Common myeloid progenitor, CD34-positive (primary cell): ENCODE measurements at places on chromosomes 13 and 19.

GRCh38 chr19:4310247-4311121 is 6.1 kb downstream of the FSD1 start:
- DNase-seq, result no peak

DNA sequence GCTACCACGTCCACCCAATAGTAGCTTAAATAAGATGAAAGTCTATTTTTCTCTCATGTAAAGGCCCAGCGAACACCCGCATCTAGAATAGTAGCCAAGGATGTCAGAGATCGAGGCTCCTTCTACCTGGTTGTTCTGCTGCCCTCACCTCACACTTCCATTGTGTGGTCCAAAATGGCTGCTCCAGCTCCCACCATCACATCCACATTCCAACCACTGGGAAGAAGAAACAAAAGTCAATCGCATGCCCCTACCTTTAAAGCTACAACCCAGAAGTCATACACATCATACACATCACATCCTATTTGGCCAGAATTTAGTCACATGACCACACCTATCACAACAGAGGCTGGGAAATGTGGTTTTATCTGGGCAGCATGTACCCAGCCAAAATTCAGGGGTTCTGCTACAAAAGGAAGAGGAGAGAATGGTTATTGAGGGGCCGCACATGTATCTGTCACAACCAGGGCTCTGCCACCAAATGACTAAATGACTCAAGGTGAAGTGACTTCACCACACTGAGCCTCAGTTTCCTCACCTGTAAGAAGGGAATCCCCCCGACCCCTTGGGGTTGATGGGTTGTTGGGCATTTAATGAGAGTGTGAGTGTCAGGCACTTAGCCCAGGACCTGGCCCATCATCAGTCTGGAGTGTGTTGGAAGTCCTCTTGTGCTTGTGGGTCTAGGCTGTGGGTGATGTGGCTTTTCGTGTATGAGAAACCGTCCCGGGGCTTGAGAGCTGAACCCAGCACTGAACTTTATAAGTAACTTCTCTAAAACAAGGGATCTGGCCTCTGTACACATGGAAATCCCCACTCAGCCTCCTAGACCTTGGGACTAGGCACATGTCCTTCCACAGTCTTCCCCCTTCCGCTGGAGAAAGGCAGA is 10.2 kb upstream of the CBLC start:
- DNase-seq, result peak; percentile 66

DNA sequence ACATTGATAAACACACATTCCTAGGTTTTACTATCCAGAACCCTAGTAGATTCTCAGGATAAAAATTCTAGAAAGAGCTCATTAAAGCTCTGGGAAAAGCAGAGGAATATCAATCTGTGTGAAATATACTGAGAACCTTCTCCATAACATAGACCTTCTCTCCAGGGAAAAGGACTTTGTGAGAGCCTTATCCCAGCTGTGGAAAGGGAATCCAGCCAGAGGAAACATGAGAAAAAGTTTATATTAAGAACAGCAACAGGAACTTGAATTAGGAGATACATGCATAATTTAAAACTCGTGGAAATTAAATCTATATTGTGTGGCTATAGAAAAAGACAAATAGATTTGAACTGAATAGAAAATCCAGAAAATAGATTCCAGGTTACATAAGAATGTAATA is 1639.9 kb downstream of the EFNB2 start:
- DNase-seq, result no peak

- DNase-seq, result no peak
Observed at GRCh38 chr13:72508392-72508791, 219.0 kb downstream of the MZT1 start.

GRCh38 chr19:38076337-38076736 is 147.7 kb downstream of the DPF1 start:
- DNase-seq, result no peak

GRCh38 chr13:32031815-32032370 is 319 bp downstream of the FRY start:
- DNase-seq, result no peak

- DNase-seq, result peak; percentile 29
Observed at GRCh38 chr13:75762076-75762937, 126.2 kb downstream of the LMO7 start.

GRCh38 chr19:5627395-5627904 is 4.6 kb downstream of the SAFB start:
- peak; percentile 94 for DNase-seq

GRCh38 chr13:113639616-113640262 is 18.3 kb downstream of the ATP4B start:
- no peak for DNase-seq

DNA sequence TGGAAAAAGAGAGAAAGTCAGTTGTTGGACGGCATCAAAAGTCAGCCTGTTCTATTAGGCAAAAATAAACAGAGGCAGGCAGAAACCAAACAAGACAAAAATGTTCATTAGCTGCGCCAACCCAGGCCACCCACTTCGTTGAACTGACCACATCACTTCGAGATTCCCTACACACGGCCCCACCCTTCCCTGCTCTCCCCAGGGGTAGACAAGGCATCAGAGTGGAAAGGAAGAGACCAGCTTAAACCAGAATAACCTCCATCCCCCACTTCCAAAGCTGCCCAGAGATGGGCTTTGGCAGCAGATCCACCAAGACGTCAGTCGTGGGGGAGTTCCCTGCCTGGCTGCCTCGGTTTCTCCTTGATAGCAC is 204.6 kb upstream of the TSHZ3 start:
- DNase-seq, result no peak

- no peak for DNase-seq
Observed at GRCh38 chr13:84641491-84641890, 759.2 kb upstream of the SLITRK1 start.

DNA sequence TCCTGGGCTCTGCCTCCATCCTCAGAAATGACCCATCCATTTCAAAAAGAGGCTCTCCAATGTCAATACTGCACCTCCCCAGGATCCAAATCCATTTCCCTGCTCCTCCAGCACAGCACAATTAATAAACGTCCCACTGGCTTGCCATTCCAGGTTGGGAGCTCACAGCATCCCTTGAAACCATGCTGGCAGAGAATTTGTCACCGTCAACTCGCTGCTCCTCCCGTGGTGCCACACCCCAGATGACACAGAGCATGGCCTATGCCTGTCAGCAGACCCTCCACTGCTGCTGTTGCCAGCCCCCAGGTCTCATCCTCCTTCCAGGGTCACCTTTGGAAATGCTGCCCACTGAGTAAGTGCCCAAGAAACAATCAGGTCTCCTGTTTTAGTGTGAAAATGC is 53.0 kb upstream of the UQCRFS1 start:
- no peak for DNase-seq

- no peak for DNase-seq
Observed at GRCh38 chr19:5905114-5905778, 574 bp downstream of the VMAC start.

DNA sequence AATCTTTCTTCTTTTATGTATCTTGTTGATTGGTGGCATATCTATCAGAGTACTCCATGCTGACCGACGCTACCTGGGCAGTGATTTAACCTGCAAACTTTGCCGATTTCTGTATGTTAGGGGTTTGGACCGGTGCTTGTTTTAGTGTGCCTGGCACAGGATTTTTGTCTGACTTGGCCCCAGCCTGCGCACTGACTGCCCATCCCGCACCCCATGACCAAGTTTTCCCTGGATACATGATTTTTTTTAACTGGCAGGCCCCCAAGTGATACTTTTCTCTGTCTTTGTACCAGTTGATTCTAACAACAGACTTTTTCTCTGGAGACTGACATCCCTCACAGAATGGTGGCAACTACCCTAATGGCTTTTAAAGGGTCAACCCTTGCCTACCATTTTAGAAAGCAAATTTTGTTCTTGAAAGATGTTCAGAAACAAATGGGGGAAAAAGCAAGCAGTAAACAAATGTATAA is 69.0 kb upstream of the C1QTNF9B start:
- DNase-seq, result no peak

DNA sequence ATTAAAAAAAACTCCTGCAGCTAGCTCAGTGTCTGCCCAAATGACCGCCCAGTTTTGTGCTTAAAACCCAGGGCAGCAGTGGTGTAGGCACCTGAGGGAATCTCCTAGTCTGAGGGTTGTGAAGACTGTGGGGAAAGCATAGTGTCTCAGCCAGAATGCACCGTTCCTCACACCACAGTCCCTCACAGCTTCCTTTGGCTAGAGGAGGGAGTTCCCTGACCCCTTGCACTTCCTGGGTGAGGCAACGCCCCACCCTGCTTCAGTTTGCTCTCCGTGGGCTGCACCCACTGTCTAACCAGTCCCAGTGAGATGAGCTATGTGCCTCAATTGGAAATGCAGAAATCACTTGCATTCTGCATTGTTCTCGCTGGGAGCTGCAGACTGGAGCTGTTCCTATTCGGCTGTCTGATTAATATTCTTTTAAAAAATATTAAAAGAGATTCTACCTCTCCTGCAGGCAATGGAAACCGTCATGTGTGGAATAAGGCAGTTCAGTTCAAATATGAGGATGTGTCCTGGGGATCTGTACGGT is 645.7 kb downstream of the FGF9 start:
- no peak for DNase-seq

GRCh38 chr13:90253806-90254205 is 1093.7 kb upstream of the MIR17HG start:
- DNase-seq, result no peak

DNA sequence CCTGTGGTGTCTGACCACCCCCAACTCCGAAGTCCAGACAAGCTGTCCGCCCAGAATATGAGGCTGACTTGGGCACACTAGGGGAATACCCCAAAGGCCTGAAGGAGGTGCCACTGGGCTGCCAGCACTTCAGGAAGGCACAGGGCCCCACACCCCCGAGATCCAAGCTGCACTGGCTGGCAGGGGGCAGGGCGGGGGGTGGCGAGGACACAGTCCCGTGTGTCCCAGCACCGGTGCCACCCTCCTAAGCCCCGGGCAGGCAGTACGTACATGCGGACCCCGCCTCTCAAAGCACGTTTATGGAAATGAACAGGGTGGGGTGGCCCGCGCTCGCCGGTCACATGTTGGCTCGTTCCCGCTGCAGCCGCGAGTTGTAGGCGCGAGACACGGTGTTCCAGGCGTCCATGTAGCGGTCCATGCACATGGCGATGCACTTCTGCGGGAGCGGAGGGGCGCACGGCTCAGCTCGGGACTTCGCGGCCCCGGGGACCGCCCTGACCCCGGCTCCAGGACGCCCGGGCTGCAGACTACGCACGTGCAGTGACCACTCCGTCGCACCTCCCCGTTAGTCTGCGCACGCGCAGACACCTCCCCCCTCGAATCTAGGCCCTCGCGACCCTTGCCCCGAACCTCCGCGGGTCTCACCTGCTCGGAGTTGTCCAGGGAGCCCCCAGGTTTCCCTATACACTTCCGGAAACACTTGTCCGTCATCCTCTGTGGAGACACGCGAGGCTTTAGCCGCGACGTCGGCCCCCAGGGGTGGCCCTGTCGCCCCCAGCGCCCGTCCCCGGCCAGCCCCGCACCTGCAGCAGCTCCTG is 566 bp downstream of the TIMM13 start:
- no peak for DNase-seq

- DNase-seq, result no peak
Observed at GRCh38 chr13:99982036-99982730, 599 bp downstream of the ZIC2 start.

DNA sequence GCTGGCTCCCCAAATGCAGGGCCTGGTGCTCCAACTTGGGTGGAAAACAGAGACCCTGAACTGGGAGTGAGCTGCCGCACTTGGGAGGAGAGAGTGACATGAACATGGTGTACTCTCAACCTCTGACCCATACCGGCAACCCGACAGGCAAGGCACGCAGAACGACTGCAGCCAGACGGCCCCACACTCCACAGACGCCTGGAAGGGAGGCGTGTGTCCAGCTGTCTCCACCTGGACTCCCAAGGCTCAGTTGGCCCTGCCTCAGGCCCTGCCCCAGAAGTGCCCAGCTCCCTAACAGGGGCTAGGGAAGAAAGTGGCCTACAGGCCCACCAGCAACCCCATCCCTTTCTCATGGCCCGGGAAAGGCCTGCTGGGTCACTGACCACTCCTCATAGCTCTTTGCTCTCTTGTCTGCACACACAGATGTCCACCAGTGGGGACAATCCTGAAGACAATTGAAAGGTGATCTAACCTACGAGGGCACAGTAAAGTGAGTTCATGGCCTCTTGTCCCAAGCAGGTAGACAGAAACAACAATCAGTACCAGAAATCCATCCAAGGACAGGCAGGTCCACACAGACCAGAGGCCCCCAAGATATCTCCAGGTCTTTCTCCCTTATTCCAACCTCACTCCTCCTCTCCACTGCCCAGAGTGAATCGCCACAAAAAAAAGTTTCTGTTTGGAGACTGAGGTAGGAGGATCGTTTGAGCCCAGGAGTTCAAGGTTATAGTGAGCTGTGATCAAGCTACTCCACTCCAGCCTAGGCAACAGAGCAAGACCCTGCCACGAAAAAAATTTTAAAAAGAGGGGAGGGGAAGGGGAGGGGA is 28.2 kb downstream of the ELL start:
- DNase-seq, result no peak

DNA sequence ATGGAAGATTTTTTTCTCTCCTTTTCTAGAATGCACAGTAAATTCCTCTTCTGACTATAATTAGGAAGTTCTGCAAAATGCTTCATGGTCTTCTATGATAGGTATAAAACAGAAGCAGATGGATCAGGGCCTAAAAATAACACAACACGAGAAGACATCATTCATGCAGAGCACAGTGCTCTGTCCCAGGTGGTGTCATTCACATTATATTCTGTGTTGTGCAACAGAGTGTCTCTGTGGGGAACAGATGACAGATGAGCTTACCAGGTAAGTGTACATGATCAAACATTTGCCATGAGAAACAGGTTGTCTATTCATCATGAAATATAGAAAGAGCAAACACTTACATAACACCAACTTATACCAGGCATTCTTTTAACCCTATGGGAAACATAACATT is 288.3 kb downstream of the KCTD12 start:
- no peak for DNase-seq

- no peak for DNase-seq
Observed at GRCh38 chr13:32087955-32088747, 56.6 kb downstream of the FRY start.

- no peak for DNase-seq
Observed at GRCh38 chr13:65540175-65540574, 1690.0 kb downstream of the PCDH9 start.

- no peak for DNase-seq
Observed at GRCh38 chr13:24159357-24159756, 1.2 kb upstream of the SPATA13 start.

DNA sequence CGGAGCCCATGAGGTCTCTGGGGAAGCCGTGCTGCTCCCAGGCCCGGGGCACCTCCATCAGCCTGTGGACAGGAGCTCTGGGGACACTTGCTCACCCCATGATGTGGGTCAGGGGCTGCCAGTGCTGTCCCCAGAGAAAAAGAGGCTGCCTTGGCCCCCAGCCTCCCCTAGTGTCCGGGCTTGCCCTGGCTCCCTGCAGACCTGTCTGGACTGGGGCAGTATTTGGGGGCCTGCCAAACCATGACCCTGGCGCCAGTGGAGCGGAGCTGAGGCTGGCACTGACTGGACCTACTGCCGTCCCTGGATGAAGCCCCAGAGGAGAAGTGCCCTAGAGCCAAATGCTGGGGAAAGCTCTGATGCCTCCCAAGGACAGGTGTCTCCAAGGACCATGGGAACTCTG is 30.4 kb downstream of the ELAVL1 start:
- DNase-seq, result no peak

DNA sequence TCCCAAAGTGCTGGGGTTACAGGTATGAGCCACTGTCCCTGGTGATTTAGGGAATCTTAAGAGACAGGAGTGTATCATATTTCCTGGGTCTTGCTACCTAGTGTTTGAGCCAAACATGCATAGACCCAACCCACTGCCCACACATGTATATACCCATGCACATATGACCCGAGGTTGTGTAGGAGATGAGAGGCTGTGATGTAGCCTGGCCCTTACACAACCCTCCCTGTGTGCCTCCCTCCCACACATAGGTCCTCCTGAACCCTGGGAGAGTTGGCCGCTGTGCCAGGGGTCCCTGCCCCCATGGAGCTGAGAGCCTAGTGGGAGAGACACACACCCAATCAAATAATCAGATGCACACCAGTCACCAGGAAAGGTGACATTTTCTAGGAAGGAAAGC is 365.9 kb downstream of the ZNF536 start:
- DNase-seq, result no peak
